ENCODE measurements at places on chromosomes 4 and X.

DNA sequence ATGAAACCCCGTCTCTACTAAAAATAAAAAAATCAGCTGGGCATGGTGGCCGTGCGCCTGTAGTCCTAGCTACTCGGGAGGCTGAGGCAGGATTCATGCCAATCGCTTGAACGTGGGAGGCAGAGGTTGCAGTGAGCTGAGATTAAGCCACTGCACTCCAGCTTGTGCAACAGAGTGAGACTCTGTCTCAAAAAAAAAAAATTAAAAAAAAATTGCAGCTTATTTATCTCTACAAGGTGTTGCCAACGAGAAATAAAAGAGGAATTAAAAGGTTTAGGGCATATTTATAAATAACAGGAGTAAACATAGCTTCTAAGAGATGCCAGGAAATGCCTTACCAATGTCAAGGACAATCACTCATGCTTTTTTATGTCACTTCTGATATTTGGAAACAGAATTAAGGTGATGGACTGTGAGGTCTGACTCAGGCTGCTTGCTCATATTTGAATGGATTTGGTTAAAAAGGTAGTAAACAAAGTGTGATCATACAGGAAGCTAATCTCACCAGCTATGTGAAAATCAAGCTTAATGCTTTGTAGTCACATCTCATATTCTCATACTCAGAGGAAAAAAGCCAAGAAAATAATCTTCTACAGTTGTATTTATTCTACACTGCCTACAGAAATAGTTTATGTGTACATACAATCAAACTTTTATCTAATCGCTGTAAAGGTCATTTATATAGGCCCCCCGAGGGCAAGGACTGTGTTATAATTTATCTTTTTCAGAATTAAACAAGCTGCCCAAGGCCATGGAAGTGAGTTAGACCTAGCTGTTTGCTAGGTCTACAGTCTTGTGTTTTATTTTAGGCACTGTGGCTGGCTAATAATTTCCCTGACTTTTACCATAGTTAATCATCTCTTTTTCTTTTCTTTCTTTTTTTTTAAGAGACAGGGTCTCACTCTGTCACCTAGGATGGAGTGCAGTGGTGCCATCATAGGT is 61.1 kb upstream of the RBMX start:
- DNase-seq: no peak

GRCh38 chr4:28724239-28724638 is 1863.6 kb downstream of the STIM2 start:
- DNase-seq: no peak

- DNase-seq: no peak
These were observed 2.5 kb downstream of the FGFR3 start for GRCh38 chr4:1795299-1796195.

- DNase-seq: no peak
These were observed 95.6 kb upstream of the PRR32 start for GRCh38 chrX:126723881-126724280.

- DNase-seq: no peak
These were observed 26.3 kb upstream of the ACTRT1 start for GRCh38 chrX:128078545-128078944.

DNA sequence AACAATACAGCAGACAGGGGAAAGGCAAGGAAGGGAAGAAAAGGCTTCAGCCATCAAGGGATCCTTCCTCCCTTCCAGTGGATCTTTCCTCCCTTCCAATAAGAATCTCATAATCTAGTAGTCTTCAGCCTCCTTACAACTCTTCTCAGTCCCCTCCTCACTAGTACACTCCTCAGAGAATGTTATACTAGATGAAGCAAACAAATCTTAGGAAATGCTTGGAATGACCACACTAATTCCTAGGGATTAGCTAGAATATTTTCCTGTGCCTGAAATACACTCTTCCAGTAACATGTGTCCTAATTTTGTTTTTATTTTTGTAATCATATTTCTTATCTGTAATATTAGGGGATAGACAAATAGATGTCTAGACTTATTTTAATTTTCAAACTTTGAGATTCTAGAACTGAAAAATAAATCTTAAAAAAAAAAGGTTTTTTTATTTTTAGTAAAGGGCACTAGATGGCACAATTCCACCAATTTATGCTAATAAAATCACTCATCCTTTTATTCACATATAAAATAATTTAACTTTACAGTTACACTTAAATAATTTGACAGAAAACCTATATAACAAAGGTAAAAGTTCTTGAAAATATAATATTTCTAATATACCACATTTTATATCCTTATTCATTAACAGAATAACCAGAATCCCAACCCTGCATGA is 7.0 kb upstream of the STPG2 start:
- DNase-seq: no peak

- DNase-seq: no peak
These were observed 109.7 kb downstream of the AFAP1 start for GRCh38 chr4:7829652-7830580.

- DNase-seq: no peak
These were observed 42.6 kb downstream of the CHRNA9 start for GRCh38 chr4:40377512-40378365.

- no peak for DNase-seq
These were observed 18.8 kb downstream of the SRD5A3 start for GRCh38 chr4:55364691-55365344.

DNA sequence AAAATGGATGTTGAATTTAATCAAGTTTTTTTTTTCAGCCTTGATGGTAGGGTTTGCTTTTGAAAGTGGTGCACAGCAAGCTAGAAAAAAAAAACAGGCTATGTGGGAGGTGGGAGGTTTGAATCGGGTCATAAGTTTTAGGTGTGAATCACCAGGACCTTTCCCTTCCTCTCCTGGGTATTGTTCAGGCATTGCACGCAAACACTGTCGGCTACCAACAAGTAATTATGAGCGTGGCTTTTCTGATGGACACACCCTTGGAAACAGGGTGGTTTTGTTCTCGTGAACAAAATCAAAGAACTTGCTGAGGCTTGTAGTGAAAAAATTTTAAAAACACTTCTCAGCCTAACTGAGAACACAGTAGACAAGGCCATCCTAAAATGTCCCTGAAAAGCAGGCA is 18.1 kb downstream of the PIR start:
- no peak for DNase-seq

DNA sequence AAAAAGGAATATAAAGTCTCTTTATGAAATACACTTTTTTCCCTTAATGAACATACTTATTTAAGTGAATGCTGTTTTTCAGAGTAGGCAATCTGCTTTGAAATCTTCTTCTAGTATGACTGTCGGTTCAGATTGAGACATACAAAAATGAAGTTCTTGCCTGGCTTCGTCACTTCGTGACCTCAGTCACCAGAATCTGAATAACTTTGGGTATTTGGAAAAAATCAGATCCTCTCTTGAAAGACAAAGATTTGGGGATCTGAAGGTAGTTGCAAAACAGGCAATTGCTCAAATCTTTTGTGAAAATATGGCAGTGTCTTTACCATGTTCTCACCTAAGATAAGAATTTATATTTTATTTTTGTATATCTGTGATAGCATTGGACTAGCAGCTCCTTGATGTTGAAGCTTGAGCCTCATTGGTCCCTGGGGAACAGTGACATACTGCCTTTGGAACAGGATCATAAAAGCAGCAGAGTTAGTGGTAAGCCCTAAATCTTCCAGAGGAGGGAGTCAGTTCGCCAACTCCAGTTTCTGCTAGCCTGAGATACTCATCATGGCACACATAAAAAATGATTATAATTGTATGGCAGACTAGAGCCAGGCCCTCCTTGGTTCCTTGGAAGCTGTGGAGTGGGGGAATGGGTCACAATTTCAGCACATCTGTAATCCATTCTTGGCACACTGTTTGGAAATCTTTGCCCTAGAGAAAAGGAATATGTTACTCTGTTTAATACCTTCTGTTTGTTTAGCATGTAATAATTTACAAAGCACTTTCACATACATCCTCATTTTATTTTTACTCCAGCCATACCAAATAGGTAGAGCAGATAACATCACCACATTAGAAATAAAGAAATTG is 5.0 kb downstream of the ARFIP1 start:
- DNase-seq: no peak

DNA sequence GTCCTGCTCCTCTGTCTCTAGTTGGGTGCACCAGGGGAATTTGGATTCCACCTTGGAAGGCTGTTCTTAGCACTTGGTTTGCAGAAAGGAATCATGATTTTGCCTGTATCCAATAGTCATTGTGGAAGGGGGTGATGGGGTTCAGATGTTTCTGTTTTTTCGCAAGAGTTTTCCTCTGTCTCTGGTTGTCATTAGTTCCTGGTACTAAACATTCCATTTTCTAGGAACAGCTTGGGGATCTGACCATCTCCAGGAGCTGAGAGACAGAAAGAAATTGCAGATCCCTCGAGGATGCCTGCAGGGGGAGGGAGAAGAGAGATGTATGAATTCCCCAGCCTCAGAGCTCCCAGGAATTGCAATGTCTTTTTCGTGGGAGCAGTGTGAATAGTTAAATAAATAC is 70.9 kb downstream of the CYTL1 start:
- DNase-seq: no peak

DNA sequence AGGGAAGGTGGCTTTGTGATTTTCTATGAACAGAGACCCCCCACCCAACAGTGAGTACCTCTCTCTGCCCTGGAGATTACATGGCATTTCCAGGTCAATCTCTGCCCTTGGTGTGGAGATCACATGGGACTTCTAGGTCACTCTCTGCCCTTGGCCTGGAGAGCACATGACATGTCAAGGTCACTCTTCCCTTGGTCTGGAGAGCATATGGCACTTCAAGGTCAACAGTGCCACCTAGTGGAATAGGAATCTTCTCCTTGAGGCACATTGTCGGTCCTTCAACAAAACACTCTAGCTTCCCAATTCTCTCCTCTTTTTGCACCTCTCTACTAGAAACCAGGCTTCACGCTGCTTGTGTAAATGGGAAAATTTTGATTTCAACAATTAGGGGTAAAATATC is 66.2 kb upstream of the TACR3 start:
- no peak for DNase-seq

DNA sequence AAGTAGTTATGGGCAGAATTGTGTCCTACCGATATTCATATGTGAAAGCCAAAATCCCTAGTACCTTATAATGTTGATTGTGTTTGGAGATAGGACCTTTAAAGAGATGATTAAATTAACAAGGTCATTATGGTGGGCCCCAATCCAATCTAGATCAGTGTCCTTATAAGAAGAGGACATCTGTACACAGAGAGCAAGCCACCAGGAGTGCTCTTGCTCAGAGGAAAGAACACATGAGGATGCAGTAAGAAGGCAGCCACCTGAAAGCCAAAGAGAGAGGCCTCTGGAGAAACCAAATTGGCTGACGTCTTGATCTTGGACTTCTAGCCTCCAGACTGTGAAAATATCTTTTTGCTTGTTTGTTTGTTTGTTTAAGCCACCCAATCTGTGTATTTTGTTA is 1290.8 kb upstream of the PABPC4L start:
- DNase-seq: no peak

- DNase-seq: no peak
These were observed 140.9 kb upstream of the LCORL start for GRCh38 chr4:18162453-18162852.

DNA sequence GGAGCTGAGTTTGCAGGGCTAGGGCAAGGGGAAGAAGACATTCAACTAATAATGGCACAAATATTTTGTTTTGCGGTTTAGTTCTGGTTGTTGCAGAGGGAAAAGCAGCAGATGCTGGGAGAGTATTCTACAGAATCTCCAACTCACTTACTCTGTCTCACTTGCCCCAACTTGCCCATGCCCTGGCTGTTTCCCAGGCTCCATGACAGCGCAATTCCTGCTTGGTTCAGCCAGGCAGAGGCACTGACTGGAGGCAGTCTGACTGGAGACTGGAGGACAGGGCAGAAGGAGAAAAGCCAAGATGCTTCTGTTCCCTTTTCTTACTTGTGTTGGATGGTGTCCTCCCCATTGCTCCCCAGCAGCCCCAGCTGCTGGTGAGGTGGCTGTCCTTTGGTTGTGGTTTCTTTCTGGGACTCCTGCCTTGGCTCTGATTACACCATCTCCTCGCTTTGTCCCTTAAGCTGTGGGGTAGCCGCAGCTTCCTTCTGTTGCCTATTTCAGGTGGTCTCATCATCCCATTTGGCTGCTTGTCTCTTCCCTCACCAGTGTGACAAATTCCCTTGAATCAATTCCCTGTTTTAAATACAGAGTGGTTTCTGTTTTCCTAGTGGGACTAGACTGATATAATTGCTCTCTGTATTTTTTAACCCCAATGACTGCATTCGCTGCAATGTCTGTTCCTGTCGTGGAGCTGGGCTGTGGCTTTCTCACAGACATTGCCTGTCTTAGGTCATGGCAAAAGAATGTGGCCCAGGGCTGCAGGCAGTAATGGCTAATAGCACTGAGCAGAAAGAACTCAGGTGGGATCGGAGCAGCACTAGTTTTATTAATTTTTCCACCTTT is 24.2 kb upstream of the RASL11B start:
- no peak for DNase-seq

DNA sequence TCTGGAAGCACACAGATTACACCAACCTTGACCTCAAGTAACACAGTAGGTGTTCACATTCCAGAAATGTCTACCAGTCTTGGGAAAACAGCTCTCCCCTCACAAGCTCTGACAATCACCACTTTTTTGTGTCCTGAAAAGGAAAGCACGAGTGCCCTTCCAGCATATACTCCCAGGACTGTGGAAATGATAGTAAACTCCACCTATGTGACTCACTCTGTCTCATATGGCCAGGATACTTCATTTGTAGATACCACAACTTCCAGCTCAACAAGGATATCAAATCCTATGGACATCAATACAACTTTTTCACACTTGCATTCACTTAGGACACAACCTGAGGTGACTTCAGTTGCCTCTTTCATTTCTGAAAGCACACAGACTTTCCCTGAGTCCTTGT is 46.9 kb downstream of the ADGRG4 start:
- no peak for DNase-seq

DNA sequence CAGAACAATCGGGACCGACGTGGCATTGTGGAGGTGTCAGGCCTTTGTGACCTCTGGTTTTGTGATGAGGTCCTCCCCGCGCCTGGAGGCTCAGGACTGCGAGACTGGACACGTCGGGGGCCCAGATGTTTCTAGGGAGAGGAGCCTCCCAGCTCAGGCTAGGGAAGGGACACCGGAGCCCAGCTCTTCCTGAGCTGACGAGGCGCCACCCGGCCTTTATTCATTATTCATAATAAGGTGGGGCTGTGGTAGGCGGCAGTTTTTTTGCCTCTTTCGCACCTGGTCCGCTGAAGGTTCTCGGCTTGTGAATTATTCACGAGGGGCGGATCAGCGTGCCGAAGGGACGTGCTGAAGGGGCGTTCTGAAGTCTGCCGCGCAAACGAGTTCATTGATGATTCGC is 2.3 kb upstream of the UBA1 start:
- peak; percentile 35 for DNase-seq

GRCh38 chr4:39357002-39357401 is 9.2 kb downstream of the RFC1 start:
- peak; percentile 36 for DNase-seq

DNA sequence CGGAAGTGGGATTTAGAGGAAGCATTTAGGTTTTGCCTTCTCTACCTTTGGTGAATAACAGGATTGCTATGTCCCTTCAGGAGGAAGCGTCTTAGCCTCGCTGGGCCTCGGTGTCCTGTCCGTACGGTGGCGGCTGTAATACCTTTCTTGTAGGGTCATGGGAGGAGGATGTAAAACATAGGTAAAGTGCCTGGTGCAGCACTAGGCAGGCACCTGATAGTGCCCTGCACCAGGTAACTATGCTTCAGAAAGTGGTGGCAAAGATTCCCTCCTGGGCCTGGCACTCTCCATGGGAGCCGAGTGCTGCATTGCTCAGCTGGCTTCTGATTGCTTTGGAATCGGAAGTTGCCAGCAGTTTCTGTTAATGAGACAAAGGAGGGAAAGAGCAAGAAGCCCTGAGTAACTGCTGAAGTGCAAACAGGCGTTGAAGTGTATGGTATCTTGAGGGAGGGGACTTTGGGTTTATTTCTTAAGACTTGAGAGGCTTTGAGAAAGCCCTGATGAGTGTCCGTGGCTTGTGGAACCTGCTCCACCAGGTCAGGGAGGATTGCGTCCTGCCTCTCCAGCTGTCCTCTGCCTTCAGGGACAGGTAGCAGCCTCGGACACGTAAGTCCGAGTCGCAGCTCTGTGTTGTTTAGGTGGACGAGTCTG is 45.8 kb downstream of the TBC1D14 start:
- DNase-seq: no peak
